Tibial nerve (tissue), 4 donors: ENCODE measurements at places on chromosomes 11 and 22.

- no peak overlapping the region for H3K27ac ChIP-seq
- no peaks in the 10 kb centered on the region for H3K4me1 ChIP-seq
- DNase-seq, result no peak
- no peak overlapping the region for H3K4me3 ChIP-seq
Observed at GRCh38 chr11:35723913-35724312, 61.3 kb downstream of the TRIM44 start.

GRCh38 chr22:50271519-50271970 is 1.4 kb upstream of the MAPK11 start:
- H3K27ac ChIP-seq, result no peak overlapping the region
- H3K36me3 ChIP-seq, result peaks cover 17% of the 10 kb centered on the region
- peaks cover 81% of the 10 kb centered on the region for H3K4me1 ChIP-seq
- H3K4me3 ChIP-seq, result peak overlapping the region; percentile 18

GRCh38 chr11:126608658-126609057 is 253.2 kb downstream of the ST3GAL4 start:
- no peak overlapping the region for H3K4me3 ChIP-seq
- no peak overlapping the region for H3K27ac ChIP-seq
- peaks cover 5% of the 10 kb centered on the region for H3K4me1 ChIP-seq
- H3K27me3 ChIP-seq, result no peaks in the 10 kb centered on the region
- no peaks in the 10 kb centered on the region for H3K36me3 ChIP-seq

- no peak overlapping the region for H3K27ac ChIP-seq
Observed at GRCh38 chr11:122253589-122254231, 137.7 kb upstream of the BLID start.

DNA sequence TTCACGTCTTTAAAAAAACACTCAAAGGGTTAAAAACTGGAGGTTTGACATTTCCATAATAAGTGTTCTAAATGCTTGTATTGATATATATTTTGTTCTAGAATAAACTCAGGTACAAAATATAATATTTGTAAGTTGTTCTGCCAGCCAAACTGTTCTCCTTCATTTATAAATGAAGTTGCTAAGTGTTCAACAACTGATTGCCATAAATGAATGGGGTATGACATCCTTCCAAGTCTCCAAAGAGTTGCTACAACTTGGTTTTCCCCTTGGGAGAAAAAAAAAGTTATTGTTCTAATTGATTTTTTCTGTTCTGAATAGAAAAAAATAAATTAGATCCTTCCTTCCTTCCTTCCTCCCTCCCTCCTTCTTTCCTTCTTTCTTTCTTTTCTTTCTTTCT is 65.4 kb upstream of the BLID start:
- no peaks in the 10 kb centered on the region for H3K27me3 ChIP-seq
- peak overlapping the region; percentile 83 for H3K27ac ChIP-seq
- H3K36me3 ChIP-seq, result peaks cover 3% of the 10 kb centered on the region
- DNase-seq, result no peak

GRCh38 chr11:124920870-124921609 is 2.0 kb downstream of the HEPN1 start:
- H3K36me3 ChIP-seq, result no peaks in the 10 kb centered on the region
- DNase-seq, result peak; percentile 27
- peak overlapping the region; percentile 45 for H3K4me3 ChIP-seq

DNA sequence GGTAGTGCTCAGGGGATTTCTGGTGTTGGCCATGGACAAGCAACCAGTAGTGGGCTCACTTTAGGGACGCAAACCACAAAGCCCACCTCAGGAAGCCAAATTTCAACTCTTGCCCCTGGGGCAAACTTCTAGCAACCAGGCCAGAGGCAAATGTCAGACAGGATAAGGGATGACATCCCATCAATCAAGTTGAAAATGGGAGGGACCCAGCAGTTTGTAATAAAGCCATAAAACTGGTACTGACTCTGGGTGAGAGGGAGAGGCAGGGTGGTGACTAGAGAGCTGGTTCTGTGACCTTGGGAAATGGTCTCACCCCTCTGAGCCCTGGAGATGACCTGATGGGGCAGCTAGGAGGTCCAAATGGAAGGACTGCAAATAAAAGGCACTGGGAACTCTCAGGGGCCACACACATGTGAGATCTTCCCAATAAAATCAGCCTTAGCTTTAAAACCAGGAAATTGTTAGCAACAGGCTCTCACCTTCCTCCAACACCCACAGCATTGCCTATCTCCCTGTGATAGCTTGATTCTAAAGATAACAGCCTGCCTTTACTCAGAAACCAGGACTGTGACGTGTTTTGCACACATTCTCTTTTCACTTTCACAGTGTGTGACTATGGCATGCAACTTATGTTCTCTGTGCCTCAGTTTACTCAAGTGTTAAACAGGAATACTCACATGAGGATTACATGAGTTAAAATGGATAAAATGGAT is 6.4 kb upstream of the TBC1D10A start:
- H3K27ac ChIP-seq, result peak overlapping the region; percentile 60
- no peaks in the 10 kb centered on the region for H3K27me3 ChIP-seq
- no peak for DNase-seq
- H3K4me1 ChIP-seq, result peaks cover 16% of the 10 kb centered on the region

DNA sequence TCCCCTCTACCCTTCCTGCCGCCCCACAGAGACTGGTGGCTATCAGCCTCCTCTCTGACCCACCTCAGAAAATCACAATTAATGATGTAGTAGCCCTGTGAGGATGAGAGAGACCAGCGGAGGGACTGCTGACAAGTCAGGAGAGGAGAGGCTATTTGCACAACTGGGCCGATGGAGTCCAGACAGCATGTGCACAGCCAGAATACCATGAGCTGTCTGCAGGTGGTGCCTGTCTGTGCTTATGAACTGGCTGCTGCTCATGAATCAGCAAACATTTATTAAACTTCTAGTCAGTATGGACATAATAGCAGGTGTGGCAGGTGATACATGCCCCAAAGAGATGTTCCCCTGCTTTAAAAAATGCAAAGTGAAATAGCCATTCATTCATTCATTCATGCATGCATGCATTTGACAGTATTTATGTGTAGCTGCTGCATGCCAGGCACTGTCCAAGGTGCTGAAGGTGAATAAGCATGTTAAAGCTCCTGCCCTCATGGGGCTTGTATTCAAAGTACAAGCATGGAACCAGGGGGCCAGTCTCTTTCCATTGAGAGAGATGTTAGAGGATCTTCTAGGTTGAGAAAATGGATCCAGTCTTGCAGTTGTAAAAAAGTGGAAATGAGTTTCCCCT is 141.3 kb downstream of the GRIK4 start:
- H3K36me3 ChIP-seq, result no peaks in the 10 kb centered on the region
- H3K4me3 ChIP-seq, result no peak overlapping the region
- no peak for DNase-seq
- no peak overlapping the region for H3K27ac ChIP-seq
- H3K27me3 ChIP-seq, result no peaks in the 10 kb centered on the region

DNA sequence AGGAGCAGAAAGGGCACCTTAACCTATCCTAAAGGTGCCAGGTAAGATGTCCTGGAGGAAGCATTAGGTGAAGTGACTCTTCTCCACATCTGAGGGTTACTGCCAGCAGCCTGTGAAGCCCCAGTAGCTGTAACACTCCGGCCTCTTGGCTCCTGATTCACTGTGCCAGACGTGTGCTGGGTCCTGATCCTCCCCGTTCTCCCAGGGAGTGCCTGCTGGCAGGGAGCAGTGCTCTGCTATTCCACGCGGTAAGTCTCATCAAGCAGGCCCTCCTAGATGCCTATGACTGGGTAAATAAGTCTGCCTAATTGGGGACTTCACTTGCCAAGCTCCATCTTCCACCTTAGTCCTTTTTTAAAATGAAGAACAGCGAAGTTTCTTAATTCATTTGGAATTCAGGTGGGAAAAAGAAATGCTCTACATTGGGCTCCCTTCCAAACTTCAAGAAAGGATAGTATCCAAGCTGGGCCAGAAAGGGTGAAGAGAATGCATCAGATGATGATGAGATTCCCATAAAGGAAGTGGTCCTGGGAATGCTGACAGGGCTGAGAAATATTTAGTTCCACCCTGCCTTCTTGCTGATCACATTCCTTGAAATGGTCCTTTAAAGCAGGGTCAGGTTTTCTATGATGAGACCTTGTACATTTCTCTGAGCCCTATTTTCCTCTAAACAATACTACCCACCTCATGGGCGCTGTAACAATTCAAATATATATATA is 188.0 kb downstream of the MAML2 start:
- H3K27me3 ChIP-seq, result no peaks in the 10 kb centered on the region
- no peak overlapping the region for H3K4me3 ChIP-seq
- H3K27ac ChIP-seq, result peak overlapping the region; percentile 86
- DNase-seq, result no peak

GRCh38 chr11:27977031-27977430 is 130.9 kb downstream of the KIF18A start:
- H3K27ac ChIP-seq, result no peak overlapping the region
- H3K36me3 ChIP-seq, result no peaks in the 10 kb centered on the region
- no peaks in the 10 kb centered on the region for H3K27me3 ChIP-seq
- DNase-seq, result no peak
- no peaks in the 10 kb centered on the region for H3K4me1 ChIP-seq
- no peak overlapping the region for H3K4me3 ChIP-seq

DNA sequence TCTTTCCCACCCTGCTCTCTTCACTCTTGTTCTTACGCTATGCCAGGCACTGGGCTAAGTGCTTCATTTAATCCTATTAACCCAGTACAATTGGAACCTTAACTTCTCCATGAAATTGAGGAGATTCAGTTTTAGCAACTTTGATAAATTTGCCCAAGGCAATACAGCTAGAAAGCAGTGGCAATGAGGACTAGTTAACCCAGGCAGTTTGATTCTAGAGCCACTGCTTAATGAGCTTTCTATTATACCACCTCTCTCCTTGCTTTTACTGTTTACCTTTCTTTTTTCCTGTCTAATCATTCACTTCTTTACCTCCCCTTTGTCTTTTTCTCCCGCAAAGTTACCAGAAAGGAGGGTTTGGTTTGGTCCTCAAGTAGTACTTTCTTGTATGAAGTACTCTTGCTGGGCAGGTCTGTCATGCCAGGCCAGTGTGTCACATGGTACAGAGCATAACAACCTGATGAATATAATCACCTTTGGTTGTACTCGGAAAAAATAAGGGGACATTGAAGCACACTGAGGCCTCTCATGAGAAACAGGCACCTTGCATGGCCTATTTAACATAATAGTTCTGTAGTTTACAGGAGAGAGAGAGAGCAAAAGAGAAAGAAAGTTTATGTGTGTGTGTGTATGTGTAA is 70.6 kb downstream of the PDHX start:
- H3K36me3 ChIP-seq, result peaks cover 34% of the 10 kb centered on the region
- DNase-seq, result no peak
- H3K4me3 ChIP-seq, result no peak overlapping the region
- no peaks in the 10 kb centered on the region for H3K4me1 ChIP-seq
- no peaks in the 10 kb centered on the region for H3K27me3 ChIP-seq

DNA sequence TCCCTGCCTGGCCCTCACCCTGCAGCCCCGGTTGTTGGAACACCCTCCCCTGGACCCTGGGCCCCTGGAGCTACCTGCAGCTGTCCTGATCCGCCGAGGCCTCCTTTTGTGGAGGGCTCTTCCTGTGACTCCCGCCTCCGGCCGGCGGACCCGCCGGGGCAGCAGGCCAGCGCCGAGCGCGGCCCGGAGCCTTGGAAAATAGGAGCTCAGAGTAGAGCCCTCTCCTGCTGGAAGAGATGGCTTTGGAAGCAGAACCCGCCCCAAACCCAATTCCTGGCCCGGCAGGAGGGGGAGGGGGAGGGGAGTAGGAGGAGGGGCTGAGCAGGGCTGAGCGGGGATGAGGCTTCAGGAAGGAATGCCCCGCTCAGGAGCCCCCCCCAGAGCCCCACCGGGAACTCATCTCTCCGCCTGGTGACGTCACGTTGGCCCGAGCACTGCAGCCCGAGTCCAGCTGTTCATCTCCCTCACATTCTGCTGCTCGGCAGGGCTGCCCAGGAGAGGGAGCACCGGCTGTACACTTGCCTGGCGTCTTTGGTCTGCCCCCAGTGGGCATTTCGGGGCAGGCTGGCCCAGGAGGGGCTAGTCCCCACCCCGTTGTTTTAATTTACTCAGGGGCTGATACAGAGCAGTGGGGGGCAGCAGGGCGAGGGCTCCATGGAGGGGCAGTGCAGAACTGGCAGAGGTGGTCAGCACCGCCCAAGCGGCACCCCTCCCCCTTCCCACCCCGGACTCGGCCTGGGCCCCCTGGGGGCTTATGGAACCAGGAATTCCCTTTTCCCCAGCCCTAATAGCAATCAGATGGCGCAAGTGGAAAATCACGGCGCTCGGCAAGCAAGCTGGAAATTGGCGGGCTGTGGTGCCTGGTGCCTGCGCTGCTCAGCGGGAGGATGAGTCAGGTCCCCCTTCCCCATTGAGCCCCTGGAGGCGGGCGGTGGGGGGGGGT is at the start of gene MRGPRF:
MRGPRF (minus strand) TSS at position 238 of the 943 bp plus-strand sequence. CDS start 3,345 bp downstream, outside the sequence.
- H3K4me3 ChIP-seq, result peak within 1 kb of the TSS; percentile 33
- H3K27me3 ChIP-seq, result no peaks in the 10 kb centered on the region
- H3K27ac ChIP-seq, result peak within 1 kb of the TSS; percentile 86
- peaks cover 22% of the 10 kb centered on the region for H3K4me1 ChIP-seq

DNA sequence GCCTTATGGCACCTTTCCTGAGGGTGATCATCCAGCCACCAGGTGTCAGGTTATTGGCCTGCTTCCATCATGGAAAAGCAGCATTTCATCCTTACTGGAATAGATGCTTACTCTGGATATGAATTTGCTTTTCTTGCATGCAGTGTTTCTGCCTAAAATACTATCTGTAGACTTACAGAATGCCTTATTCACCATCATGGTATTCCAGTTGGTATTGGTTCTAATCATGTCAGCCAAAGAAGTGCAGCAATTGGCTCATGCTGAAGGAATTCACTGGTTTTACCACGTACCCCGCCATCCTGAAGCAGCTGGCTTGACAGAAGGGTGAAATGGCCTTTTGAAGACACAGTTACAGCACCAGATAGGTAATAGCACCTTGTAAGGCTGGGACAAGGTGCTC is 194.2 kb downstream of the AASDHPPT start:
- H3K4me3 ChIP-seq, result no peak overlapping the region
- no peaks in the 10 kb centered on the region for H3K36me3 ChIP-seq
- no peaks in the 10 kb centered on the region for H3K27me3 ChIP-seq
- no peaks in the 10 kb centered on the region for H3K4me1 ChIP-seq
- H3K27ac ChIP-seq, result no peak overlapping the region

DNA sequence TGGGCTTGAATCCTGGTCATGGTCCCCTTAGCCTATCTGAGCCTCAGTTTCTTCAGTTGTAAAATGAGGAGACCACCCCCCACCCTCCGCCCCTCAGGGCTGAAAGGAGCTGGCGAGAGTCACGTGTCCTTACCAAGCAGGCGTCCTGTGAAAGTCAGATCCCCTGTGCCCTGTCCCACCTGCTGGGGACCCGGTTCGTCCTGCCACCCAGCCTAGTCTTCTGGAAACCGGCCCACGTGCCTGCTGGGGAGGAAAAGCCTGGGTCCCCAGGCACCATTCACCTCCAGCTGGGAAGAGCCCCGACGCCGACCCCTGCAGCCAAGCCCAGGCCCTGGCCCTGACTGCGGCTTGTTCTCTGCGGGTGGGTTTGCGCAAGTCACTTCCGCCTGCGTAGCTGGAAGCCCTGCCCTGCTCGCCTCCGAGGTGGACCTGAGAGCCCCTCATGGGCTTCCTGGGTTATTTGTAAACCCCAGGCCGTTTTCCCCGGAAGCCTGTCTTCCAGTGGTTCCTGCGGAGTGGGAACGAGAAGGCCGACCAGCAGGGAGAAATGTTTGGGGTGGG is 679 bp upstream of the SSH3 start:
- H3K27me3 ChIP-seq, result no peaks in the 10 kb centered on the region
- H3K27ac ChIP-seq, result peak overlapping the region; percentile 93
- H3K4me3 ChIP-seq, result peak overlapping the region; percentile 89

GRCh38 chr11:71086687-71087258 is 165.6 kb downstream of the SHANK2 start:
- H3K27me3 ChIP-seq, result no peaks in the 10 kb centered on the region
- H3K4me1 ChIP-seq, result no peaks in the 10 kb centered on the region
- H3K36me3 ChIP-seq, result no peaks in the 10 kb centered on the region
- no peak for DNase-seq
